B cell (primary cell): ENCODE measurements at places on chromosomes 5 and 9.

DNA sequence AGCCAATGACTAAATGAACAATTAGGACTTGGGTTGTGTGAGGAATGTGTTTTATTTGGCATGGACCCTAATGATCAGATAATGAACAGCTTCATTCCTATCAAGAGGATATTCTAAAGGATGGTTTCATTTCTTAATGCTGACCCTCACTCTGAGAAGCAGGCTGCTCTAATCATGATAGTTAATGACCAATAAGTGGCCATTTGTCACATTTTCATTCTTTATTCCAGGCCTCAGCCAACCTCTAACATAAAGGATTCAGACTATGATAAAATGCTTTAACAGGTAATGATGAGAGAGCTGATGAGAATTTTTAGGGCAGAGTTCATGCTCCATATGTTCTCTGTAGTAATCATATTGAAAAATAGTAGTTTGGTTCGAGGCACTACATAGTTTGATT, 301.5 kb upstream of the ARRDC3 start:
- DNase-seq, result no peak

DNA sequence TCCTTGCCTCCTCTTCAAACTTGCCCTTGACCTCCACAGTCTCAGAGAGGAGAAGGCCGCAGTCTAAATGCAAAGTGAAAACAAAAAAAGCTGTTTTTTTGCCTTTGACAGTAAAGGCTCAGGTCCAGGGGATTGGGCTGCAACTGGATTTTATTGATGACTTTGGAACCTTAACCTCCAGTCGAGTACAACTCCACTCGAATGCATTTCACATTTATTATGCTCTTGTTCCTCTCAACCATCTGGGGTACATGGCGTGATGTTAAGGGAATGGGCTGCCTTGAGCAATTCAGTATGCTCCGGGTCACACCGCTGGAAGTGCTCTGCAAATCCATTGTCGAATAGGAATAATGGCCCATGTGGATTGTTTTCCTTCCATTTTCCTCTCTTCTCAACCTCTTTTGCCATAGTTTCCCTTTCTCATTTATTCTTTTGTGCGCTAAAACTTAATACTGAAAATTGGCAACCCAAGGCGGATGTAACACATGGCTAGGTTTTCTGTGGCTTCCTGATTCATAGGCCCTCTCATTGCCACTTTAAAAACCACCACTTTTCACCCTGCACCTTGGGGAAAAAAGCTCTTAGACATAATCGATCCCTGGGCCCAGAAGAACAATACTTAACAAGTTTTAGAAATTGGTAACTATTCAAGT, 34.3 kb downstream of the ITK start:
- peak; percentile 50 for DNase-seq

DNA sequence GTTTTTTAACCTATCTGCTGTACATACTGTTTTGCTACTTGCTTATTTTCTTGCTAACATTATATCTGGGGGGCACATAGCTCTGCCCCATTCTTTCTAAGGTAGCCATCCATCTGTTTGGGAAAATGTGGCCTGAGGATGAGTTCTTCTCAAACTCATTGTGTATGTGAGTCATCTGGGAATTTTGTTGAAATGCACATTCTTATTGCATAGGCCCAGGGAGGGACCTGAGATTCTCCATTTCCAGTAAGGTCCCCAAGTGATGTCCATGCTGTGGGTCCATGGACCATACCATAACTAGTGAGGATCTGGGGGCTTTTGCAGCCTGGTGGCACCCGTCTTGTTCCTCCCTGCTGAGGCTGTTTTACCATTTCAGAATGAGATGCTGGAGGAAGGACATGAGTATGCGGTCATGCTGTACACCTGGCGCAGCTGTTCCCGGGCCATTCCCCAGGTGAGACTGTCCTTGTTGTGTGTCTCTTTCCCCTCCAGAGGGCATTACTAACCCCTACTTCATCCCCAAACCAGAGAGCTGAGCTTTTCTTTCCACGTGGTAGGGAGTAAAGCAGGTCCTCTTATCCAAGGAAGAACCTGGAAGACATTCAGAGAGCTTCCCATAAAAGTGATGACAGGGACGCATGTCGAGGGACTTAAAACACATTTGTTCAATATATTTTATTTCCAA, 28.6 kb downstream of the CYFIP2 start:
- no peak for DNase-seq

DNA sequence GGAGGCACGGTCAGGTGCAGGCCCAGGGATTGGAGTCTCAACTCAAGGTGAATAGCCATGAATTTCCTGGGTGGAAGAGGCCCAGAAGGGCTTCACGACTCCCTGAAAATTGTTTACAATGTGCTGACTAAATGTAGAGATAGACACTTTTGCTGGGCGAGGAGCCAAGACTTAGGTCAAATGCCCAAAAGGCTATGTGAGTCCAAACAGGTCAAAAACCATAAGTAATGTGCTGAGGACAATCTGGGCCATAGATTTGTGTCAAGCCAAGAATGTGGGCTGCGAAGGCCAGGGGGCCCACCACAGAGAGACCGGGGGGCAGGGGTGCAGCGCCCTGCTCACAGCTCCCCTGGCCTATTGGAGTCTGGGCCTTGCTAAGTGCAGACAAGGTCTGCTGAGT, 197.8 kb downstream of the HSPA4 start:
- DNase-seq, result no peak

- no peak for DNase-seq
These were observed 186.4 kb downstream of the NMUR2 start for GRCh38 chr5:152218694-152219093.

DNA sequence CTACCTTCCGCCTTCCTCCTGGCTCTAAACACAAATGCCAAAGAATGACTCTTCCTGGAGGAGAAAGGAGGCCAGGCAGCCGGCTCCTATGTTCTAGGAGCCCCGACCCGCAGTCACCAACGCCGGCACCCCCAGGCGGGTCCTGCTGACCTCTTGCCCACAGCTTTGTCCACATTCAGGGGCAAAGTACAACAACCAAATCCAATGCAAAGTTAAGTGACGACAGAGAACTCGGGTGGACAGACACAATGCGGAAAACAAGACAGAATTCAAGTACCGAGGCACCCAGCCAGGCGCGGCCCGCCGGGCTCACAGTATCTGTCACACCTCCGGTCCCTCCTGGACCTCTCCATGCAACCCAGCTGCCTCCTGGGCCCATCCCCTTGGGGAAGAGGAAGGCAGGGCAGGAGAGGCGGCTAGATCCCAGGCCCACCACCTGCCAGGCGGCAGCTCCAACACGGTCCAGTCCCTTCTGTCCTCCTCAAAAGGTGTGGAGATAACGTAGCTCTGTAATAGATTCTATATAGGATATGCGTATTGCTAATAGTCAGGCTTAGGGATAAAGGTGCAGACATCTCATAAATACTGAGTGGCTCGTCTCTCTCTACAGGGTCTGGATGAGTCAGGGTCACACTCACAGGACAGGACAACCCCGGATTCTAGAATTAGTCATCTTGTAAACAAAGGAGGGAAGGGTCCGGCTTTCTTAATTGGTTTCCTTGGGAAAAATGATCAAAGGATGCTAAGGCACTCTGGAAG, 46.9 kb upstream of the UBAC1 start:
- DNase-seq, result no peak

- no peak for DNase-seq
These were observed 34.8 kb upstream of the TTC23L start for GRCh38 chr5:34803974-34804732.

DNA sequence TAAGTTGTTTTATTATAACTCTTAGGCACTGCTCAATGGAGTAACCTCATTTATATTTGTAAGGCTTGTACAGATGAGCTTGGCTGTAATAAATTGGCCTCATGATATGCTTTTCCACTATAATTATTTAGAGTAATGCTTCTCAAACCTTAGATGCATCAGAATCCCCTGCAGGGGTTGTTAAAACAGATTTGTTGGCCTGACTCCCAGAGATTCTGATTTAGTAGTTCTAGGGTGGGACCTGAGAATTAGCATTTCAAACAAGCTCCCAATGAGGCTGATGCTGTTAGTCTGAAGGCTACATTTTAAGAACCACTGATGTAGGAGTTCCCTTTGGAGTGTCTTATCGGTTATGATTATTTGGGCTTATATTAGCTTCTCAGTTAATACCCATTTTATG, 38.2 kb upstream of the ARSB start:
- no peak for DNase-seq

- DNase-seq, result no peak
These were observed 2029.0 kb upstream of the WWC1 start for GRCh38 chr5:166262395-166262794.

- DNase-seq, result no peak
These were observed 24.7 kb upstream of the TMEM250 start for GRCh38 chr9:136143215-136144001.

DNA sequence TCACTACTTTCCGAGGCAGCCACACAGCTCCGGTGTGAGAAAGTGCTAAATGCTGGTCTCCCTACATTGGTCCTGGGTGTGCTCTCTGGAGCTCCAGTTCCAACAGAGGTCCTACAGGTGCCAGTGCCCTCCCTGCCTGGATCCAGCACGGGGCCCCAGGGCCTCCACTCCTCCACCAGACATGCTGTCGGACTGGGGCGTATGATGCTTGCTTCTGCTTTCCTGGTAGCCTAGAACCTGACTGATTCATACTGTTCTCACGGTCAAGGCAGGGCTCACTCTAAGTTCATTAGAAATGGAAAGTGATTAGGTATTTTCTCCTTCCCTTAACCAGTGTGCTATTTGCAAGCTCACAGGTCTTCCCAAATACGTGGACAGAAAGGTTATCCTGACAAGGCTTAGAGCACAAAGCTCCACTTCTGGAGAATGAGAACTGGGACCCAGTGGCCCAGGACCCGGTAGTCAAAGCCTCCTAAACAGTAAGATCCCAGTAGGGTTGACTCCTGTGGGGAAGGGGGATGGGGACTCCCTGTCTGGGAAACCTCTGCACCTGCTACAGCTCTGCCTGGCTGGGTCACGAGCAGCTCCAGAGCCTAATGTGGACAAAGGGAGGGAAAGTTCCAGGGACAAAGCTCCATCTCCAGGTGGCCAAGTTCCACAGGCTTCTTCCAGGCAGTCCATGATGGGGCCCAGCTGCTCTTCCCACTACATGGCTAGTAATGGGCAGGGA, 98.1 kb downstream of the PAX5 start:
- DNase-seq, result no peak

- peak; percentile 29 for DNase-seq
These were observed 19.0 kb downstream of the CXXC5 start for GRCh38 chr5:139667001-139667729.

DNA sequence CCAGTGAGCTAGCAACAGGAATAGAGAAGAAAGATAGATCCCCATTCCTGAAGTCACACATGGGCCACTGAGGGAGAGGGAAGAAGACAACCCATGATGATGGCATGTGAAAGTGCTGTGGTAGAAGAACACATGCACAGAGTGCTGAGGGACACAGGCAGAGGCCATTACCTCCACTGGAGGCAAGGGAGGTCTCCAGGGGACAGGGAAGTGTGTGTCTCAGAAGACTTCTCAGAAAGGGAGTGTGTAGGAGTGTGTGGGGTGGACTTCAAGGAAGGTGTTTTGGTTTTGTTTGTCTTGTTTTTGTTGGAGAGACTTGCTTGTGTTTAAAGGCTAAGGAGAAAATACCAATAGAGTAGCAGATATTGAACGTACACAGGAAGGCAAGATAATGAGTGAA, 77.0 kb upstream of the SMARCA2 start:
- DNase-seq, result no peak

DNA sequence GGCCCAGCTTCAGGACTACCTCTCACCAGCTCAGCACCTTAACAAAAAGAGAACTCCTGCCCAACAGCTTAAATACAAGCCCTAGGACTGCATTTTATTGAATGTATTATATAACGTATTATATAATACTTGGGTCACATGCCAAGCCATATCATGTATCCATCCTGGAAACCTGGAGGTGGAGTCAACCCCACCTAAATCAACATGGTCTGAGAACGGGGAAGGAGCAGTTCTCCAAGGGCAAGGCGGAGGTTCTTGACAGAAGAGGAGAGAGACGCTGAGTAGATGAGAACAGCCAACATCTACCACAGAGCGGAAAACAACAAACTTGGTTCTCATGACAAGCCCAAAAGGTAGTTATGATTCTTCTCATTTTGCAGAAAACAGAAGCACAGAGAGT, 163.4 kb downstream of the FGF18 start:
- no peak for DNase-seq

DNA sequence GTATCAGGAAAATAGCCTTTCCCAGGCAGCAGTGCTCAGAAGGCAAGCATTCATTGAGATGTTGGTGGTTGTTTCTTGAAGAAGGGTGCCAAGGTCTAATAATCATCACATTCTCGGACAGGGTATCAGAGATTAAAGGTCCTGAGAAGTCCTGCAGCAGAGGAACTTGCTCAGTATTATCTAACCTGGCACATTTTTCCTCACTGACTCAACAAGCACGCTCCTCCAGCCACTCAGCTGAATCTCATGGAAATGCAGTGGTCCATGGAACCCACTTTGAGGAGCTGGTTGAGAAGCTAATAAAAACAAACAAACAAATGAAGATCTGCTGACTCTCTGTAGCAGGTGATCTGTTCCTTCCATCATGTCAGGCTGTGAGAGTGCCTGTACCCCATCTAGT, 35.3 kb upstream of the ICE1 start:
- no peak for DNase-seq

DNA sequence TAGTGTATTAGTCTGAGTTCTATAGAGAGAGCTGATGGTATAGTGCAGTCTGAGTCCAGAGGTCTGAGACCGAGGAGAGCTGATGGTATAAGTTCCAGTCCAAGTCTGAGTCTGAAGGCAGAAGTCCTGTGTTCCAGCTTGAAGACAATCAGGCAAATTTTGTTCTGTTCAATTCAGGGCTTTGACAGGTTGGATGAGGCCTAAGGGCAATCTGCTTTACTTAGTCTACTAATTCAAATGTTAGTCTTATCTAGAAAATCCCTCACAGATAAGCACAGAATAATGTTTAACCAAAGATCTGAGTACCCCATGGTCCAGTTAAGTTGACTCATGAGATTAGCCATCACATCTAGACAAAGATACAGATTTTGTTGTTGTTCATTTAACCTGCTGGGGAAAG, 303.0 kb upstream of the KLF4 start:
- DNase-seq, result no peak

DNA sequence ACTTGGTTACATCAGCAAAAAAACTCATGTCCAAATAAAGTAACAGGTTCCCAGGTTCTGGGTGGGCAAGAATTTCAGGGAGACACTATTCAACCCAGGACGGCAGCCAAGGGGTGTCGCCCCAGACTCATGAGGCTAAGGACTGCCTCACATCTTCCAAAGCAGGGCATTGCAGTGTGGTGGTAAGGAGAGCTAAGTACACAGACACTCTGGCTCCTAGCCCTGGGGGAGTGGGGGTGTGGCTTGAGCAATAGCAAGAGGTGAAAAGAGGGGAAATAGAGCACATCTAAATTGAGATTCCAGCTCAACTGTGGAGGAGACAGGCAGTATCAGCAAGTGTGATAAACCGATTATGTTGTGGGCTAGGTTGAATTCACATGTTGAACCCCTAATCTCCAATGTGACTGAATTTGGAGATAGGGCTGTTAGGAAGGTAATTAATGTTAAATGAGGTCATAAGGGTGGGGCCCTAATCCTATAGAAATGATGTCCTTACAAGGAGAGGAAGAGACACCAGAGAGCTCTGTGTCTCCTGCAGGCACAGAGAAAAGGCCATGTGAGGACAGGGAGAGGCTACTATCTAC, 49.9 kb upstream of the MARCHF11 start:
- no peak for DNase-seq

GRCh38 chr5:55894135-55894534, 43.0 kb downstream of the IL31RA start:
- DNase-seq, result no peak
